ENCODE measurements at places on chromosomes 4 and X. TPM values are rescaled to one million over a fixed set of nuclear protein-coding genes. Genes with fewer than 3 reads are reported as not detected.

The GPRASP1 gene
- total RNA-seq: 65.3 TPM

The LRAT gene
- 3.0 TPM for total RNA-seq

The USP17L18 gene
- total RNA-seq: not detected

The PAGE3 gene
- total RNA-seq: not detected

The USP9X gene
- 186 TPM for total RNA-seq

The RBM47 gene
- 3.5 TPM for total RNA-seq

The TMPRSS11F gene
- not detected for total RNA-seq

The CD99L2 gene
- 92.3 TPM for total RNA-seq

The ZMYM3 gene
- total RNA-seq: 44.1 TPM

The ARHGEF9 gene
- total RNA-seq: 89.3 TPM

The BMP3 gene
- 7.6 TPM for total RNA-seq

The LUZP4 gene
- total RNA-seq: not detected

The ATOH1 gene
- not detected for total RNA-seq

The SPANXN4 gene
- total RNA-seq: not detected

The ODAPH gene
- not detected for total RNA-seq

The PNMA6A gene
- total RNA-seq: 26.5 TPM

The ARHGEF38 gene
- total RNA-seq: not detected

The SCFD2 gene
- 18.2 TPM for total RNA-seq

The GPR82 gene
- not detected for total RNA-seq

The ATG4A gene
- total RNA-seq: 7.4 TPM

The AKAP17A gene
- total RNA-seq: 12.7 TPM

The PABPC5 gene
- 16.6 TPM for total RNA-seq

The PTTG2 gene
- total RNA-seq: not detected

The SEC24D gene
- 8.3 TPM for total RNA-seq

The FOXR2 gene
- total RNA-seq: not detected

The PNMA6F gene
- 6.9 TPM for total RNA-seq

The MMRN1 gene
- 6.2 TPM for total RNA-seq

The GABRE gene
- 4.4 TPM for total RNA-seq

The CYTL1 gene
- 0.69 TPM for total RNA-seq

The OSTC gene
- 64.6 TPM for total RNA-seq

The ART3 gene
- total RNA-seq: 5.1 TPM

The FANCB gene
- 11.3 TPM for total RNA-seq

The FATE1 gene
- total RNA-seq: not detected

The SOX3 gene
- 3.7 TPM for total RNA-seq

The CEP135 gene
- 19.4 TPM for total RNA-seq

The H2AZ1 gene
- total RNA-seq: 132 TPM

The SPATA18 gene
- 6.0 TPM for total RNA-seq

The PPP1R2C gene
- not detected for total RNA-seq

The ZCCHC18 gene
- total RNA-seq: 15.5 TPM

The CCSER1 gene
- total RNA-seq: 155 TPM

The CT45A2 gene
- not detected for total RNA-seq

The TMEM156 gene
- total RNA-seq: 0.46 TPM

The XAGE2 gene
- not detected for total RNA-seq

The PNPLA4 gene
- total RNA-seq: 12.2 TPM

The FRMPD4 gene
- 14.3 TPM for total RNA-seq

The SLC9B1 gene
- total RNA-seq: 3.7 TPM

The CAMK2D gene
- total RNA-seq: 165 TPM

The RHOXF2 gene
- total RNA-seq: not detected

The PRSS12 gene
- total RNA-seq: 21.7 TPM

The FOXO4 gene
- total RNA-seq: 4.8 TPM

The H2BW2 gene
- not detected for total RNA-seq

The IL2RG gene
- total RNA-seq: not detected

The RAB39B gene
- 34.1 TPM for total RNA-seq

The MAGEE2 gene
- total RNA-seq: 4.2 TPM

The TBX22 gene
- 0.23 TPM for total RNA-seq

Data from diencephalon (tissue), 1 donor.